Activated T-helper 1 cell treated with anti-CD3 and anti-CD28 coated beads, Interleukin-2, amount 50 U/mL, for 16 hours (primary cell): ENCODE measurements at places on chromosomes 1 and 21.

GRCh38 chr1:185478877-185479276, 161.8 kb upstream of the IVNS1ABP start:
- no peak for DNase-seq

- DNase-seq = no peak
These were observed 327.8 kb upstream of the FMN2 start for GRCh38 chr1:239763850-239764249.

GRCh38 chr1:3858231-3858981, 1.1 kb downstream of the DFFB start:
- DNase-seq = no peak

GRCh38 chr1:209073879-209074278, 509.6 kb upstream of the CAMK1G start:
- DNase-seq = no peak

- no peak for DNase-seq
These were observed 14.1 kb downstream of the CEP104 start for GRCh38 chr1:3842912-3843311.

- DNase-seq = no peak
These were observed 31.6 kb downstream of the FAAH start for GRCh38 chr1:46425726-46426125.

- no peak for DNase-seq
These were observed 2.2 kb downstream of the LRRC52 start for GRCh38 chr1:165545974-165546373.

DNA sequence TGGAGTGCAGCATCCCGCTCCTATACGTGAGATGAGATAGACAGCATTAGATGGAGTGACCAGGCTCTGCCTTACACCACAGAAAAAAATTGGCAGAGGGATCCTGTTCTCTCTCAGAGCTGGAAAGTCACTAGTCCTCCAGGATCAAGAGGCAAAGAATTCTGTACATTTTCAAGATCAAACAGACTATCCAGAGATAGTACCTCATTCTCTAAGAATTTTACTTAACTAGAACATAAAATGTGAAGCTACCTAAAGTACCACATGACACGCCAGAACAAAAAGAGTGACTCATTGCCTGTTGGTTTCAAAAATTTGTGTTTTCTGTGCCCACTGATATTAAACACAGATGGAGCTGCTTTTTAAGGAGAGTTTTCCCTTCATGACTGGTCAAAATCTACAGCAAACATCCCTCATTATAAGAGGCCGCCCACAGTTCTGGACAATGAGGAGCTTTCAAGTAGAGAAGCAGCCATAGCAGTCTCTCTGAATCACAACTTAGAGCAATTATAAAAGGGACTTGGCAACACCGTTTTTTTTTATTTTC, 32.3 kb downstream of the CD160 start:
- no peak for DNase-seq

- no peak for DNase-seq
These were observed 35.1 kb downstream of the TNFSF18 start for GRCh38 chr1:173015629-173016028.

DNA sequence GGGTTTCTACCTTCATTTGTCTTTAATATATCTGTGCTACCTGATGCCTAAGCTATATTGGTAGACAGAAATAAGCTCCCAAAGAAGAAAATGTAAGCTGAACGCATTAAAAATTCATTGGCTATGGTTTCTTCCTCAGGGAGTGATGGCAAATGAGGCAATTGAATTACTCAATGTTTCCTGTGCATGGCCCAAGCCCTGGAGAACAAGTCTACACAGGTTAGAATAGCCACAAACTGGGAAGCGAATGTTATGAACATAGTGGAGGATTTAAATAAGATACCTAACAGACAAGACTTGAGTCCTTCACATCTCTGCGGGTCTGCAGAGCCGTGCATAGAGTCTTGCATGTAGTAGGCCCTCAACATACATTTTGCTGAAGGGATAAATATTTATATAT, 350.3 kb downstream of the RWDD3 start:
- no peak for DNase-seq

DNA sequence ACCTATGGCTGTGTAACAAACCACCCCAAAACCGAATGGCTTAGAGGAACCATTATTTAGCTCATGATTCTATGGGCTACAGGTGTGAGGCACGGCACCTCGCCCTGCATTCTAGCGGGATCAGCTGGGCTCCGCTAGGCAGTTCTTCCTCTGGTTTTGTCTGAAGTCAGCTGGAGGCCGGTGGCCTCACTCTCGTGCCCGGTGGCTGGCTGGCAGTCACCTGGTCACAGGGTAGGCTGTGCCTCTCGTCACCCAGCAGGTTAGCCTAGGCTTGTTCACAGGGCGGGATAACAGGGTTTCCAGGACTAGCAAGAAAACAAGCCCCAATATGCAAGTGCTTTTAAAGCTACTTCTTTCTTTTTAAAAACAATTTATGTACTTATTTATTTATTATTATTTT, 16.3 kb upstream of the AGPAT3 start:
- no peak for DNase-seq

DNA sequence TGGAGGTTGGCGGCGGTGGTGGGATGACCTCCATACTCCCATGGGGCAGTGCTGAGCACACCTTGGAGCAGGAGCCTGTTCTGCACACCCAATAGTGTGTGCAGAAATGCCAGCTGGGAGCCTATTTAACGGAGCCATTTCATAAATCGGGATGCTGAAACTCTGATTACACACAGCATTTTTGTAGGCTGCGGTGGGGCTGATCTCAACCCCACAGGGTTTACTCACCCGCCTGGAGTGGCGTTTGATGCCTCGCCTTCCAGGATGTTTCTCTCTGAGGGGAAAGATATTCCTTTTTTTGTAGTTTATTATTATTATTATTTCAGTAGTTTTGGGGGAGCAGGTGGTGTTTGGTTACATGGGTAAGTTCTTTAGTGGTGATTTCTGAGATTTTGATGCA, 82.6 kb upstream of the WDR26 start:
- no peak for DNase-seq

- no peak for DNase-seq
These were observed 3.0 kb upstream of the SPATC1L start for GRCh38 chr21:46187261-46187660.

DNA sequence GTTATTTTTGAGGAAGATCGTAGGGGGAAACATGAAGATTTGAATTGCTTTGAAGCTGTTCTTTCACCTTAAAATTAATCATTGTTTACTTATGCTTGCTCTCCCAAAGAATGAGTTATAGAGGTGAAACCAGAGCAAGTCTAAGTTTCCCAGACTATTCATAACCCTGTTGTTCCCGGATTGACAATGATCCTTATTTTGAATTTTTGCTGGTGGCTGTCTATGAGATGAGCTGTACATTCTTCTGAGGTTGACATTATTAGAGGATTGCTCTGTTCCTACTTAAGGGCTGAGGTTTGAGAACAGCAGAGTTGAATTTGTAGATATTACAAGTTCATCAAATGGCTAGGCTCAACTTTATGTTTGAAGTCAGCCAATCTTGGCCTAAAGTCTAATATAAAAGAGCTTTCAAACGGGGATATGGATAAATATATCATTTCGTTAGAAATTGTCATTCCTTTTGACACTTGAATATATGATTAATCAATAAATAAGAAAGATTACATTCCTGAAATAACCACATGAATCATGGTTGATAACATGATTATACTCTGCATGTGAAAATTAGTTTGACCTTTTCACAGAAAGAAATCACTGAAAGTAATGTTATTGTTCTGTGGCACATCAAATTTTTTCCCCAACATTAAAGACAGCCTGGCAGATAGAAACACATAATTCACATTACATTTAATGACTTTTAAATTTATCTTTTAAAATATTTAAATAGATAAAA, 19.1 kb upstream of the PDE4B start:
- DNase-seq = no peak

DNA sequence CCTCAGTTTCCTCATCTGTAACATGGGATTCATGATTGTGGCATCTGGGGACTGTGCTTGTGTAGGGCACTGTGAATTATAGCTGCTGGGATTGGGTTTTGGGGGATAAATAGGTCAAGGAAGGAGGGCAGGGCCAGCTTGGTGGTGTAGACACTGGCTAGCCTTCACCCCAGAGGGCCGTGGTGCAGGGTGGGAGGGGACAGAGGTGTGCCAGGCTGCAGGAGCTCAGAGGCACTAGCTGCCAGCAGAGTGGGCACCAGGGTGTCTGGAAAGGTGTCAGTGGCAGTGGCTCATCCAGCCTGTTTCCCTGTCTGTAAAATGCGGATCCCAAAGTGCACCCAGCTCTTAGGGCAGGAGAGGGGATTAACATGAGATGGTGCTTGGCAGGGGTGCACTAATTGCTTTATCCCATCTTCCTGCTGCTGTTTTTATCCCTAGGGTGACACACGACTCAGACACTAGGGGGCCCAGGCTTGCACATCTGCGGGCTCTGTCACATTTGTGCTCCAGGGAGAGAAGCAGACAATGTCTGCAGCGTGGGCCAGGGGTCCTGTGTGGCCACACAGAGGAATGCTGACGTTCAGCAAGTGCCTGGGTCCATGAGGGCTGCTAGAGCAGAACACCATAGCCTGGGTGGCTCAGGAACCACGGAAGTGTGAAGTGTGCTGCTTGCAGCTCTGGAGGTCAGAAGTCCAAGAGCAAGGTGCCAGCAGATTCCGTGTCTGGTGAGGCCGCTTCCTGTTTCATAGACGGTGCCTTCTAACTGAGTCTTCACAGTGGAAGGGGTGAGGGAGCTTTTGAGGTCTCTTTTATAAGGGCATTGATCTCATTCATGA, 19.3 kb downstream of the OBSCN start:
- DNase-seq = no peak
